Left renal cortex interstitium (tissue), 4 donors: ENCODE measurements at places on chromosomes 1 and 21.
A peak's percentile ranks its signal among the peaks of the same experiment; 100 is the strongest.

DNA sequence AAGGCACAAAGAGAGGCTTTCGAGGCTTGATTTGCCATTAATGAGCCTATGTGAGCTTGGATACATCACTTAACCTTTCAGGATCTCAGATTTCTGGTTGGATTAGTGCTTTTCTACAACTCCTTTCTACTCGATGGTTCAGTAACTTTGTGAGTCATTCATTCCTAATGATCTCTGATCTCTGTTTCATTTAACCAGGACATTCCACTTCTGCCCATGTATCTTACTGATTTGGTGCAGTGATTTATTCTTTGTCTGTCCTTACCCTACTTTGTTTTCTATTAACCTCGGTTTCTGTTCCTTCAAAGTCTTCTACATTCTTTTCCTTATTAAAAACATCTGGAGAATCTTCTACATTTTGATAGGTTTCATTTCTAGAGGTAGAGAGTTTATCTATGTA, 94.6 kb upstream of the ZBTB18 start:
- DNase-seq, result no peak

- DNase-seq, result no peak
Measured at GRCh38 chr1:2949966-2950925, 71.0 kb upstream of the ACTRT2 start.

DNA sequence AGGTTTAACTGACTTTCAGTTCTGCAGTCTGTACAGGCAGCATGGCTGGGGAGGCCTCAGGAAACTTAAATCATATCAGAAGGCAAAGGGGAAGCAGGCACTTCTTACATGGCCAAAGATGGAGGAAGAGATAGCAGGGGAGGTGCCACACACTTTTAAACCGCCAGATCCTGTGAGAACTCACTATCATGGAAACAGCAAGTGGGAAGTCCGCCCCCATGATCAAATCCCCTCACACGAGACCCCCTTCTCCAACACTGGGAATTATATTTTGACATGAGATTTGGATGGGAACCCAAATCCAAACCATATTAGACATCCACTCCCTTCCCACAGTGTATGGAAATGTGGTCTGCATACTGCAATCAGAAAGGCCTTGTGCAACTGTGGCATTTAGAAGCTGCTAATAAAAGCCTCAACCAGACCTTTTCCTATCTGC, 148.2 kb downstream of the FCRL5 start:
- no peak for DNase-seq

- DNase-seq, result no peak
Measured at GRCh38 chr1:116966791-116967190, 34.8 kb upstream of the CD101 start.

DNA sequence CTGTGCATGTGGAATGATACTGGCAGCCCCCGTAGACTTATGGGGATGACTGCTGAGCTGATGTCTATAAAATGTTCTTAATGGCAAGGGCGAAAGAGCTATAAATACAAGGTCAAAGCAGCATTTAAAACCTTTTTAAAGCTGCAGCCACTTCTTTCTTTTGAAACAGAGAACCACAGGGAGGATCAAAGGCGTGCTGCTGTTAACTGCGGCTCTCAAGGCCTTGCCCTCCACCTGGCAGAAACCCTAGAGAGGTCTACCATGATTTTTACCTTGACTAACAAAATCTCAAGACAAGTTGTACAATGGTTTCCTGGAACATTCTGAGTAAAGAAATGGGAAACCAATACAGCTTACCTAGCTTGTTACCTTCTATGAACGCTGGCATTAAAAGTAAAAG, 89.7 kb downstream of the SLC45A1 start:
- DNase-seq, result no peak

DNA sequence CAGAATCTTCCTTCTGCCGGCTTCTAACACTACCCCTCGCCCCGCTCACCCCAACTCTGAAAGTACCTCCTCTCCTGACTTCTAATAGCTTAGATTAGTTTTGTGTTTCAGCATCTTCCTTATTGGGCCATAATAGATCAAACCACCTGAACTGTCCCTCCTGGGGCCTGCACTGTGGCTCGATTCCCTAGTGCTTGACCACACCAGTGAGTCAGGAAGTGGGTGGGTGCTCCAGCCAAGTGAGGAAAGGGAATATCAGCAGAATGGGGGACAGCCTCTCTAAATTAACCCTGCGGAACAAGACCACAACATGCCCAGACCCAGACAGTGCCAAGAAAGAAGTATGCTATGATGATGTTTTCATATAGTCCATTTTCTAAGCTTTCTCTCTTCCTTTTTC, 8.5 kb downstream of the SERTAD4 start:
- DNase-seq, result no peak

GRCh38 chr1:41478118-41478748, 6.2 kb downstream of the EDN2 start:
- no peak for DNase-seq

- DNase-seq, result no peak
Measured at GRCh38 chr1:196680107-196680506, 28.3 kb downstream of the CFH start.

DNA sequence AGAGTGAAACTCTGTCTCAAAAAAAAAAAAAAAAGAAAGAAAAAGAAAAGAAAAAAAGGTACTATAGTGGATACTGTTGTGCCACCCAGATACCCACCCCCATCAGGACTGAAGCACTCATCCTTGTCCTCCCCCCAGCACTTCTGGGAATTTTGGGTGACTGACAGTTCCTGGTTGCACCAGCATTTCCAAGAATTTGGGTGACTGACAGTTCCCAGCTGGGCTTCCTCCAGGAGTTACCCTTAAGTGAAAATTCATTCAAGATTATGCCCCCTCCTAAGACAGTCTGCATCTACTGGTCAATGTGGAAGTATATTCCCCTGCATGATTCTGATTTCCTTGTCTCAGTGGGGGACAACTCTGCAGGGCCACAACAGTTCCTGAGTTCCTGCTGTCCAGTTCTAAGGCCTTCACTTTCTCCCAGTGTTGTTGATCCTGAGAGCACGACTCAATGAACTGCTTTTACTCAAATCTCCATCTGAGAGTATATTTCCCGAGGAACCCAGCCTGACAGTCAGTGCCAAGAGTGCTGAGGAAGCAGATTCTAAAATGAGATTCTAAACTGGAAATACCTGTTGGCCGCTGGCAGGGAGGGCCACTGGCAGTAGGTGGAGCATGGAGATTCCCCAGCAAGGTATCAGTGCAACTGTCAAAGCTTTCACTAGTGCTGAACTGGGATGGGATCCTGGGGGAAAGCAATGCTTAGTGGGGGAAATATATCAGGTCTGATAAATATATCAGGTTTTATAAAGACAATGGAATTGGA, 18.5 kb downstream of the RIIAD1 start:
- no peak for DNase-seq

- DNase-seq, result peak; percentile 87
Measured at GRCh38 chr1:213987927-213988506, at the start of gene PROX1. Gene PROX1 (plus strand): TSS chr1:213987973. CDS start chr1:213996536, 8,563 bp downstream.

GRCh38 chr1:186763107-186763506, 65.6 kb upstream of the PLA2G4A start:
- no peak for DNase-seq
